NCI-H2081 treated with DMSO at 0.1 percent for 48 hours (cell line): ENCODE measurements at places on chromosomes 4 and X.

GRCh38 chr4:77263247-77263646, 106.2 kb downstream of the CCNG2 start:
- DNase-seq: no peak

GRCh38 chrX:107747596-107748161, 27.9 kb downstream of the TSC22D3 start:
- peak; percentile 65 for DNase-seq

GRCh38 chr4:47538111-47538824, 53.2 kb downstream of the ATP10D start:
- no peak for DNase-seq

DNA sequence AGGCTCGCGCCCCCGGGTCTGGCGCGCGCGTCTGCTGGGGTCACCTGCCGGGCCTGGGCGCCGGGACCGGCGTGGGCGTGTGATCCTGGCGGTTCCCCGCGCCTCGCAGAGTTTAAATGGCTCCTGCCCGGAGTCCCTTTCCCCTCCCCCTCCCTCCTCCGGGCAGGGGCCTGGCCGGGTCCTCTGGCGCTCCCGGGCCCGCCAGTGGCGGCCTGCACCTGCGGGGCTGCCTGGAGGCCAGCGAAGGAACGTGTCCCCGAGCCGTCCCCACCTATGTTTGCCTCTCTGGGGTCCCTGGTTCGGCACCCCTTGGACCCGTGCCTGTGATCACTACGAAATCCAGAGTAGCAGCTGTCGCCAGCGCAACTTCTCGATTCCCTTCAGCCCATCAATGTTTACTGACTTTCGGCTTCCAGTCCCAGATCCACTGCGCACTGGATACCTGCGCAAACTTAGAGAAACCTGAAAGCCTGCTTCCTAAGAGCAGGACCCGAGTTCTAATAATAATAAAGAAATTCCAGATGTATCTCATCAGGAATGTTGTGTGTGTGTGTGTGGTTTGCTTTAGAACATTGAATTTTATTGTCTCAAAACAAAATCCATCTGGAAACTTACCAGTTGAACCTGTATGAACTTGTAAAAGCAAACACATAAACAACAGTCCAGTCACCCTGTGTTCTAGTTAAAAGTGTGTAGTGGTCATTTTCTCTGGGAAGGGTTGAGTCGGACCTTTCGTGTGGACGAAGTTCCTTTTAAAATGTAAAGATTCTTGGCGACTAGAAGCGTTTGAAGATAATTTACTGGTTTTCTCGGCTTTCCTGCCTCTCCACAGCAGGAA, 788 bp downstream of the SHROOM2 start:
- DNase-seq: no peak

DNA sequence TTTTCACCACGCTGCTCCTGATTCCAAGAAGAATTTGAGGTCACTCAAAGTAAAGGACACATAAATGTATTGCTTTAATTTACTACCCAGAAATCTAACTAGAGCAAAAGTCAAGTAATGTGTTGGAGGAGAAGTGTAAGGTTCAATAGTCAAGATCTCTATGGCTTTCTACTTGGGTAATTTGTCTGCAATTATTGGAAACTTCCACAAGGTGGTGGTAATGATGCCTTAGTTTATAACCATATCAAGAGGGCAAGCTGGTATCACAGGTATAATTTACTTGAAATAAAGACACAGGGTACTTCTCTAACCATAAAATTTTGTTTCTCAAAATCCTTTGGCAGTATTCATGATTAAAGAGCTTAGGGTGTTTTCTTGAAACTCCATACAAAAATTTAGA, 10.2 kb upstream of the GRIA3 start:
- no peak for DNase-seq

DNA sequence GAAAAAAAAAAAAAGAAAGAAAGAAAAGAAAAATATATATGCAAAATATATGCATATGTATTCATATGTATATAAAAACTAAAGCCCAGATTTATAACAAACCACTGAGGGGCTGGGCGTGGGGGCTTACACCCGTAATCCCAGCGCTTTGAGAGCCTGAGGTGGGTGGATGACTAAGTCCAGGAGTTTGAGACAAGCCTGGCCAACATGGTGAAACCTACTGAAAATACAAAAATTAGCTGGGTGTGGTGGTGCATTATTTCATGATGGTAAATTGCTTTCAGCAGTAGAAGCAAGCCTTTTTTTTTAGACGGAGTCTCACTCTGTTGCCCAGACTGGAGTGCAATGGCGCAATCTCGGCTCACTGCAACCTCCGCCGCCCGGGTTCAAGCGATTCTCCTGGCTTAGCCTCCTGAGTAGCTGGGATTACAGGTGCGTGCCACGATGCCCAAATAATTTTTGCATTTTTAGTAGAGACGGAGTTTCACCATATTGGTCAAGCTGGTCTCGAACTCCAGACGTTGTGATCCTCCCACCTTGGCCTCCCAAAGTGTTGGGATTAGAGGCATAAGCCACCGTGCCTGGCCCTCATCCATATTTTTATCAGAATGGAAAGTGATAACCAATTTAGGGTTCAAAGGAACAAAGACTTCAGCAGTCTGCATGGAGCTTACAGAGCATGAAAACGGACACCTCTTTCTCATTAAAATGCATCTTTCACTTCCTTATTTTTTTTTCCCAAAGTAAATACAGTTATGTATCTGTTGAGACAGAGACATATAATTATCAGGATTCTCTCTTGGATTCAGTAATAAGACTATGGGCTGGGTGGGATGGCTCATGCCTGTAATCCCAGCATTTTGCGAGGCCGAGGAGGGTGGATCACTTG, 27.7 kb upstream of the MOB1B start:
- no peak for DNase-seq

DNA sequence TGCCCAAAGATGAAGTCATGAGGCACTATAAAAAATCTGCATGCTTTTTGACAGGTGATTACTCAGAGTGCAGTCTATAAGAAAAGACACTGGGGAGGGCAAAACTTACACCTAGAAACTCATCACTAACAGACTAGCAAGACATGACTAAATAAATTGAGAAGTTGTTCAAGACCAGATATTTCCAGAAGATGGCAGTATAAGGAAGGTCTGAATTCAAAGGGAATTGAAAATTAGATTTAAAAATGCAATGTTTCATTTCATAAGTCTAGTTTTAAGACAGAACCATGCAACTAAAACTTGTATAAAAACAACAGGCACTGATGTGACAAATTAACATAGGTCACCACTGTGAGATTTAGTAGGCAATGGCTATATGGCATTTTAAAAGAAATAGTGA, 232.5 kb upstream of the POF1B start:
- DNase-seq: no peak

DNA sequence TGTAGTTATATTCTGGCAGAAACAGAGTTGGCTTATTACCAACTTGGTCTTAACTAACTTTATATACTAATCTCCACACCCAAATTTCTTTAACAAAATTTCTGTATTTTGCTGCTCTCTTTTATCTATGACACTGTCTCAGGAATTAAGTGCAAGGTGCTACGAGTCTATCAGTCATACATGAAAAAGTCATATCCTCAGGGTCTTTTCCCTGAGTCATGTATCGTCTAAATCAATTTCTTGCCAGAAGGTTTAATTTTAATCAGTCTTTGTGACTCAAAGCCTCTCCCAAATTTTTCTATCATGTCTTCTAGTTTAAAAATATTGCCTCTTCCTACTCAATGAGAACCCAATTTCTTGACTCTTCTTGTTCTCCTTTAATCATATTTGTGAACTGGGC, 1803.6 kb upstream of the PCDH7 start:
- DNase-seq: no peak

DNA sequence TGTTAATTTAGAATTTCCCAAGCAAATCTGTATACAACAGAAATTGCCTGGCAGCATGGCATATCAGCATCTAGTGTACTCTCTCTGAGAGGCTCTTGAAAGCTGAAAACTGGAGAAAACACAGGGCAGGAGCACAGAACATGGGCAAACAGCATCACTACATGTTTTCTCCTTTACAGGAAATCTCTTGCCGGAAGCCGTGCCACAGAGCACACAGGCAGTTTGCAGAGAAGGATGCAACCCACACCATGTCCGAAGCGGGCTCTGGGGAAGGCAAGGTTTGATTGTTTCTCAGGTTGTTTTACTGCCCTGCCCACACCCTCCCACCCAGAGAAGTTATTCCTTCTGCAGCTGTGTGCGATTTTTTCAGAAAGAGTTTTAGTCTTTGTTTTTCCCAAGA, 41.1 kb upstream of the FAM9C start:
- no peak for DNase-seq

DNA sequence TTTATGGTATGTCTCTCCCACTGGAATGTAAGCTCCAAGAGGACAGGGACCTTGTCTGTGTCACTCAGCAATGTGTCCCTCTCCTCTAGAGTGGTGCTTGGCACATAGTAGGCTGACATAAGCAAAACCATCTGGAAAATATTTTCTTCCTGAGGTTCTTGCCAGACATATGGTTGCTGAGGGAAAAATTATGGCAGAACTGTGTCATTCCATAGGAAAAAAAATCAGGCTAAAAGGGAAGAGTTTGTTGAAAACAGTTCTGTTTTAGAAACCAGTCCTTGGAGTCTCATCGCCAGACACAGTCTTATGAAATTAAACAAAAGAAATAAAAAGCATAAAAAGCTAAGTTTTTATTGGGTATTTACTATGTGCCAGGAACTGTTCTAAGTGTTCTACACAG, 60.9 kb downstream of the RTL9 start:
- DNase-seq: no peak

DNA sequence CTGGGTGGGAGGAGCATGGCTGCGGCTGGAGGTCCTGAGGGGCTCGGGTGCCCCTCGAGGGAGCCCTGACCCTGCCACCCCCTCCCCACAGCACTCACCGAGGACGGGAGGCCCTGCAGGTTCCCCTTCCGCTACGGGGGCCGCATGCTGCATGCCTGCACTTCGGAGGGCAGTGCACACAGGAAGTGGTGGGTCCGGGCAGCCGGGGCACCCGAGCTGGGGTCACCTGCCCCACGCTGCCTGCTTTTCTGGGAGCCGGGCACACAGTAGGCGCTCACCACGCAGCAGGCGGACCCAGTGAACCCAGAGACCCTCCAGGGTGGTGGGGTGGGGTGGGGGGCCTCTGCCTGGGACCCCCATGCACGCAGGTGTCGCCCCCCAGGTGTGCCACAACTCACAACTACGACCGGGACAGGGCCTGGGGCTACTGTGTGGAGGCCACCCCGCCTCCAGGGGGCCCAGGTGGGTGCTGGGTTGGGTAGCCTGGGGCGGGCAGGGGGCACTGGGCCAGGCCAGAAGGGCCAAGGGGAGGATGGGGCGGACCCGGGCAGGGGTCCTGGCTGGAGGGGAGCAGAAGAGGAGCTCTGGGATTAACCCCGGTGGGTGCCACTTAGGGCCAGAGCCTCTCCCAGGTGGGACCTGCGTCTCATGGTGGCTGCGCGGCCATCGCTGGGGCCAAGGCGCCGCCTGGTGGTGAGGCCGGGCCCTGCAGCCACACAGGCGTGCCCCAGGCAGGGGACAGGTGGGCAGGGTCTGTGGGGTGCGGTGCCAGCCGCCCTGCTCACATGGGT, 1.4 kb downstream of the HGFAC start:
- DNase-seq: no peak

DNA sequence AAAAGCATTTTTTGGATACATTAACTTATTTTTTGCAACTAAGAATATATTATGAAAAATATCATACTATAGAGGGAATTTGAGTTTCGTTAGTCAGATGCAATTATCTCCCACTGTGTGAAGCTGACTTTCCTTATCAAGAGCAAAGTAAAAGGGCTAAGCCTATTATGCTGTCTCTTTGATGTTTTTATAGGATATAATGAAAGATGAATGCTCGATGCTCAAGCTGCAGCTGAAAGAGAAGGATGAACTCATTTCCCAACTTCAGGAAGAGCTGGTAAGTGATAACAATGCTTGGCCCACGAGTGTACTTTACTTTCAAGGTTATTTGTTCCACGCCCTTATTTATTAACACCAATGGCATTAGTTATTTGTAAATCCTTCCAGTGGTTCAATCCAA, 688.4 kb downstream of the CCSER1 start:
- no peak for DNase-seq

- DNase-seq: no peak
Observed at GRCh38 chrX:139506333-139506732, 24.2 kb upstream of the F9 start.

- no peak for DNase-seq
Observed at GRCh38 chr4:94803181-94803580, 45.4 kb downstream of the BMPR1B start.

DNA sequence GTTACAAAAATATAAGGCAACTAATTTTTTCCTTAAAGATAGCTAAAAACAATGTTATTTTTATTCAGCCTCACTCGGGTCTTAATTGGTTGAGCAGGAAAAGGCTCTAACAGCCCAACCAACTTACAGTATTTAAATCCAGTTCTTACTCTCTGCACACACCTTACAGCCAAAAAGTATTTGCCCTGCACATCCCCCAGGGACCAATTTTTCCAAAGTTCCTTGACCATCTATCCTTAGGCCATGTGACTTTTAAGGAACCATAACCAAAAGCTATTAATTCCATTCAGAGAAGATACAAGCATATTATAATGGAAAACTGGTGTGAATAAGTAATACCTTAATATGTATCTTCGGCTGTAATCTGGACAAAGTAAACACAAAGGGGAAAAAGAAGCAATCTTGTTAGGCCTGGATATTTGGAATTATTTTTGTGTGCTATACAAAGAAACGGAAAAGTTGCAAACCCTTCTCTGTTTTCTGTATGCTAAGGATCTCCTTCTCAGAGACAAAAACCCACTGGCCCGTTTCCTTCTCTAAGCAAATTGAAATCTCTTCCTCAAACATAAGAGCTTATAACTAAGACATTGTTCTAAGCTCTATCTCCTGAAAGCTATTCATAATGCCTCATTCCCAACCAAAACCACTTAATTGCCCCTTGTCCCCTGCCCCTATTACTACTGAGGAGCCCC, 1.0 kb upstream of the THAP9 start:
- no peak for DNase-seq

DNA sequence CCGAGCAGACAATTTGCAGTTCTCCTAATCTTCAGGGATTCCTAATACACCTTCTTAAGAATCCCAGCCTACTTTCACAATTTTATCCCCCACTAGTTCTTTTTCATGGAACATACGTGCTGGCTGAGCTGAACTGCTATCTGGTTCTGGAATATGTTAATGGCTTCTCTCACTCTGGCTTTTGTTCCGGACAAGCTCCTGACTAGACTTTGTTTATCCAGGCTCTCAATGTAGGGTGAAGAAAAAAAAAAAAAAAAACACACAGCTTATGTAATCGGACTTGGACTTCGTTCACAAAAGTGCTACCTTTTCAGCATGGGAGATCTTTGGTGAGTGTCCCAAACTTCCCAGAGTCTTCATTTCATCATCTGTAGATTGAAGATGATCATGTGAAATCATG, 555.4 kb upstream of the CPEB2 start:
- no peak for DNase-seq

- DNase-seq: no peak
Observed at GRCh38 chr4:29277381-29277780, 1442.8 kb upstream of the PCDH7 start.

- no peak for DNase-seq
Observed at GRCh38 chr4:128715616-128716015, 93.9 kb upstream of the JADE1 start.
